M059J (cell line): ENCODE measurements at places on chromosomes 5 and 9. TPM values are rescaled to one million over a fixed set of nuclear protein-coding genes. Genes with fewer than 3 reads are reported as not detected.

- peak; percentile 15 for DNase-seq
Observed at GRCh38 chr5:123285122-123286023, 137.8 kb downstream of the CEP120 start.

The SPIN1 gene
- 117 and 149 TPM in 2 replicates for total RNA-seq

- peak; percentile 83 for DNase-seq
Observed at GRCh38 chr5:10552183-10553143, 11.4 kb upstream of the ANKRD33B start.

DNA sequence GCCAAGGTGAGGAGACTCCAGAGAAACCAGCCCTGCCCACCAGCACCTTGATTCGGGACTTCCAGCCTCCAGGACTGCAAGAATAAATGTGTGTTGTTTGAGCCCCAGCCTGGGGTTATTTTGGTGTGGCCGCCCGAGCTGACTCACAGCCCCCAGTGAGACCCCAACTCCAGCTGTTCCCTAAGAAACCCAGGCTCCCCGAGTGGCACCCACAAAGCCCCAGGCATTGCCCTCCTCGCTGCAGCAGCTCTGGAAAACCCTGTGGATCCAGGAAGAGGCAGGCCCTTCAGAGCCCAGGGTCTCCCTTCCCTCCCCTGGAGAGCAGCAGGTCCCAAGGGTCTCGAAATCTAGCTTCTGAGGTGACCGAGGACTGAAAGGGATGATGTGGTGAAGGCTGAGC, 69.2 kb upstream of the PPP1R26 start:
- DNase-seq, result no peak

The CMYA5 gene
- total RNA-seq, result 0.02 and 0.05 TPM in 2 replicates

- no peak for DNase-seq
Observed at GRCh38 chr9:20994486-20994885, 37.0 kb downstream of the HACD4 start.

DNA sequence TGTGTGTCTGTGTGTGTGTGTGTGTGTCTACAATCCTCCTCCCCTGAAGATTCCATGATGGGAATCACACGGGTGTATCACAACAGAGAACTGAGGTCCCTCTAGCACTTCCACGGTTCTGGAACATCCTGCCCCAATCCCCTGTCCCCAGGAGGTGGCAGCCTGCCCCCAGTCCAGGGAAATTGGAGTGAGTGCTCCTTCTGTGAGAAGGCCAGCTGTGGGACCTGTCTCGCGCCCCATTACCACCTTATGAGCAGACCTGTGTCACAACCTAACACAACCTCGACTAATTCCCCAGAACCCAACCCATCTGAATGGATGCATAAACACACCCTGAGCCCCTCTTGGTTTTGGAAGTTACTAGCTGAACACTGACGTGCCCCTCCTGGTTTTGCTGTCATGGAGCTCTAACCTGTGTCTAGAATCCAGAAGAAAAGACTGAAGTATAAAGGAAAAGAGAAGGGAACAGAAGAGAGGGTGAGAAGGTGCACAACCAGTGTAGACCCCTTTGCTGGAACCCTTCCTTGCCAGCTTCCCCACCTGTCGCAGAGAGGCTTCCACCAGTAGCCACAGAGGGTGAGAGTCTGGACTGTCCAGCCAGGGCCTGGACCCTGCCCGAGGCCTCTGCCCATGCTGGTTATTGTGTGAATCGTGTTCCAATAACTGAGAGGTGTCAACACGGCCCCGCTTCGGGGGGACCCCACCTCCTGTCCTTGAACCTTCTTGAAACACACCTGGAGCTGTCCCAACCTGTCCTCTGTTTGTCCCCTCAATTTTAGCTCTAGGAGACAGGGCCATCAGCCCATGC, 3.4 kb downstream of the BTNL9 start:
- peak; percentile 17 for DNase-seq

The CCDC192 gene
- total RNA-seq, result not detected in 2 replicates

The PDE8B gene
- total RNA-seq, result 0.07 and 0.39 TPM in 2 replicates

DNA sequence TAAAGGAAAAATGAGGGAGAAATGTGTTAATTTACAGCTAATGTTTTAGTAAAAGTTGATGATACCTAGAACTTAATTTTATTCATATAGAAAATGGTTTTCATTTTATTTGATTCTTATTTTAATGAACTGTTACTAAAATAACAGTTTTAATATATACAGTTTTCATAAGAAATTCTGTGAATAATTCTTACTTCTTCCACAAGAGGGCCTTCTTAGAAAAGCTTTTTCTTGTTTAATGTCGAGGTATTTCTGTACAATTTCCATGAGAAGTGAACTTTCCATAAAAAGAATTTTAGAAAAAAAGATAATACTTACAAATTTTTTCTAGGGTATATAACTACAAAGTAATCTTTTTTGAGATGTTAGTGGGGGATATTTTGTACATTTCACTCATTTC, 73.9 kb downstream of the KLF9 start:
- DNase-seq, result peak; percentile 38

The IER5L gene
- total RNA-seq, result 43.1 and 75.3 TPM in 2 replicates

DNA sequence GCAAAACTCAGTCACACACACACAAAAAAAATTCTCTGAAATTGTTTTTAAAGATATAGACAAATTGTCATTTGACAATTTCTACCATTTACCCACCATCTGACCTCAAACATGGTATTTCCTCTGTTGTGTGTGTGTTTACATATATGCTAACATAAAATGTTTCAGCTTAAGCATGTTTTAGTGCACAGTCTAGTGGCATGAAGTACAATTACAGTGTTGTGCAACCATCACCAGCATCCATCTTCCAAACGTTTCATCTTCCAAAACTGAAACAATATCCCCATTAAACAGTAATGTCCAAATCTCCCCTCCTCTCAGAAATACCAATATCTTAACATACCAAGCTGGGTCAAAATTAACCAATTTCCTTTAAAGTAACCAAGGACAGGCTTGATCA, 65.2 kb downstream of the MYO10 start:
- no peak for DNase-seq

DNA sequence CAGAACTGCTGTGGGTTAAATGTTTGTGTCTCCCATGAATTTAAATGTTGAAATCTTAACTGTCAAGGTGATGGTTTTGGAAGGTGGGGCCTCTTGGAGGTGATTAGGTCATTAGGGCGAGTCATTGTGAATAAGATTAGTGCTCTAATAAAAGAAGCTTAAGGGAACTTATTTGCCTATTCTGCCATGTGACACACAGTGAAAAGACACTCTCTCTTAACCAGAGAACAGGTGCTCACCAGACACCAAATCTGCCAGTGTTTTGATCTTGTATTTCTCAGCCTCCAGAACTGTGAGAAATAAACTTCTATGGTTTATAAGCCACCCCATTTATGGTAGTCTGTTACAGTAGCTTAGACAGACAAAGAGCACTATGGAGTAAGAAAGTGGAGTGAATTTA, 117.9 kb upstream of the SV2C start:
- DNase-seq, result no peak

GRCh38 chr5:90390928-90391327, 18.6 kb downstream of the CETN3 start:
- no peak for DNase-seq

The NR2F1-AS1 gene
- total RNA-seq, result 25.2 and 34.4 TPM in 2 replicates

DNA sequence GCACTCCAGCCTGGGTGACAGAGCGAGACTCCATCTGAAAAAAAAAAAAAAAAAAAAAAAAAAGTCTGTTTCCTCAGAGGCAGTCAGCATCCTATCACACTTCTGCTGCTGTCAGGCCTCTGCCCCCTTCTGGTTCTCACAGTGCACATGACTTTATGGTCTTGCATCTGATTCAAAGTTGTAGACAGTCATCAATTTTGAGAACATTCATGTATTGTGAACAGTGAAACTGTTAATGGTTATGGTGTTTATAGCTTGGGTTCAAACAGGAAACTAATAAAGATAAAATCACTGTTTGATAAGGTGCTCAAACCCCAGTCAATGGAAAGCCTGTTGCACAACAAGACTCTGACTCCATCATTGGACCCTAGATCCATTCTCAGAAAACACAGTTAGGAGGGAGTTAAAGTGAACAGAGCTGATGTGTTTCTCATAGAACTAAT, 61.4 kb downstream of the FOXD1 start:
- peak; percentile 49 for DNase-seq

DNA sequence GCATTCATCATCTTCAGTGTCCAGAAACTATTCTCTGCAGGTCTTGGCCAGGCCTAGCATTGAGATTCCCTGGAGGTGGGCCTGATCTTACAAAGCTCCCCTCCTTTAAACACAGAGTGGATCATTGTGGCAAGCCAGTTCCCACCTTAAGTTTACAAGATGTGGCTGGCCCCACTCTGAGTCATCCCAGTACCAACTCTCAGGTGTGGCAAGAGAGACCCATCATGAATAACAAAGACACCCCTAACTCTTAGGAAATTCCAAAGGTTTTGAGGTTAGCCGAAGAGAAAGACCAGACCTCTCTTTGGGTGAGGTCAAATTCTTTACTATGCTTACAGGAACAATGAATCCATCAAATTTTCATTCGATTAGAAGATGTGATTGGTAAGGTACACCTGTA, 78.2 kb downstream of the RFK start:
- no peak for DNase-seq

DNA sequence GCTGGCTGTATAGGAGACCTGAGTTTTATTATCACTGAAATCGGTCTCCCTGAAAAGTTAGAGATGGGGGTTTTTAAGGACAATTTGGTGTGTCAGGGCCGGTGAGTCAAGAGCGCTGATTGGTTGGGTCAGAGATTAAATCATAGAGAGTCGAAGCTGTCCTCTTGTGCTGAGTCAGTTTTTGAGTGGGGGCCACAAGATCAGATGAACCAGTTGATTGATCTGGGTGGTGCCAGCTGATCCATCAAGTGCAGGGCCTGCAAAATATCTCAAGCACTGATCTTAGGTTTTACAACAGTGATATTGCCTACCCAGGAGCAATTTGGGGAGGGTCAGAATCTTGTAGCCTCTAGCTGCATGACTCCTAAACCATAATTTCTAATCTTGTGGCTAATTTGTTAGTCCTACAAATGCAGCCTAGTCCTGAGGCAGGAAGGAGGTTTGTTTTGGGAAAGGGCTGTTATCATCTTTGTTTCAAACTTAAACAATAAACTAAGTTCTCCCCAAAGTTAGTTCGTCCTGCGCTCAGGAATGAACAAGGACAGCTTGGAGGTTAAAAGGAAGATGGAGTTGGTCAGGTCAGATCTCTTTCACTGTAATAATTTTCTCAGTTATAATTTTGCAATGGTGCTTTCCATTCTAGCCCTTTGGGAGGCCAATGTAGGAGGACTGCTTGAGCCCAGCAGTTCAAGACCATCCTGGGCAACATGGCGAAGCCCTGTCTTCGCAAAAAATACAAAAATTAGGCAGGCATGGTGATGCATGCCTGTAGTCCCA, 31.6 kb upstream of the RFK start:
- no peak for DNase-seq

The SLC46A2 gene
- not detected in 2 replicates for total RNA-seq

DNA sequence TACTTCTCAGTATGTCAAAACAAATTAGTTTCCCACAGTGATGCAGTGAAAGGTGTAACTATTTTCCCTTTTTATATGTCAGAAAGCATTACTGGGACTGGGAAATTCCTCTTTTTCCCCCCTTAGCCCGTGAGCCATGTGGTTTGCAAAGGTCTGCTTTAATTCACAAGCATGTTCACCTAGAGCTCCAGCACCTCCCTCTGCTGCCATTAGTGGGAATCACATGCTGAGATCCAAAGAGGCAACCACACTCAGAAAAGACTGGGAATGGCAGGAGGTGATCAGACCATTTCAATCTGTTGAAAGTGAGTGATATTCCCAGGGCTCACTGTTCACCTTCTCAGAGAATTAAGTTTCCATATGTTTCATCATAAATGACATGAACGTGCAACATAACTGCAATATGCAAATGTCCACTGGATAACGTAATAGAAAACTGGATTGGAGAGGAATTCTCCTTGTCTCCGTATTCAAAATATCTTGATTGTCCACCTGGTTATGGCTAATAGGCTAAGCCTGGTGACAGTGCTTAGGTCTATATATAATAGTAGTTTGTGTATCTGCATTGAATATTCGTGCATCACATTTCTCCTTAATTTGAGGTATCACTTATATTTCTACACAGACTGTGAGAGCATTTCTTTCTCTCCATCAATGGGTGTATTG, 703.5 kb upstream of the WWC1 start:
- DNase-seq, result peak; percentile 51

The PPP6C gene
- total RNA-seq, result 63.9 and 67.0 TPM in 2 replicates
